ENCODE measurements at places on chromosomes 7 and 10.

DNA sequence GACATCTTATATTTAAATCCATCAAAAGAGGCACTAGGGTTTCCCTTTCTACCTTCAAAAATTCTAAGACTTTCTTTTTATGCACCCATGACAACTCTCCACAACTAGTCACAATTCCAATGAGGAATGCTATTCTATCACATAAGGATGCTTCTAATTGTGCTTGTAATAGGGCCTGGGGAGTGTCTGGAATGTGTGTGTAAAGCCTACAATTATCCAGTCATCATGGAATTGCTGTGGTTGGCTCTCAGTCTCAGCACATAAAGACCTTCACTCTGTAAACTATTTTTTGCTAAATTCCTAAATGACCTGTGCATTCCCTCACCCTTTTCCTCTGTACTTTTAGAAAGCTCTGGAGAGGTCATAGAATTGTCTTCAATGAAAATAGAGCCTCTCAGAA lies 86.7 kb downstream of the EPDR1 start:
- no peak for DNase-seq

GRCh38 chr10:30742471-30742870 lies 112.9 kb upstream of the LYZL2 start:
- no peak for DNase-seq

DNA sequence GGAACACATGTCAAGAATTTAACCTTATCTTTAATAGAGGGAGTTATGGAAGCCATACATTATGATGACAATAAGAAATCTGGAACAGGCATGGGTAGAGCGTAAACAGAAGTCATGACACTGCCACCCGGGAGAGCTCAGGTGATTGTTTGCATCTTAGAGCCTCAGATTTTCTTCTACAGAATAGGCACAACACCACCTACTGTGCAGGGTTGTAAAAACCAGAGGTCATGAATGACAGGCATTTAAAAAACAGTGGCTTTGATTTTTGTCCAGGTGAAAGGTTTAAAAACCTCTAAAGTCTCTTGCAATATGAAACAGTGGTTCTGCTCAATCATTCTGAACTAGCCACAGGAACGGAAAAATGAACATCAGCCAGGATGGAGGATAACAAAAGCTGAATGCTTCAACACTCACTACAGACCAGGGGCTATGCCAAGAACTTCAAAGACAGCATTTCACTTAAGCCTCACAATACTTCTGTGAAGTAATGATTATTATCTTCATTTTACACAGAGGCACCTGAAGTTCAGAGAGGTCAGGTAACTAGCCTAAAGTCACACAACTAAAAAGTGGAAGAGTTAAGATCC lies 123.8 kb downstream of the SLC25A13 start:
- DNase-seq = no peak

DNA sequence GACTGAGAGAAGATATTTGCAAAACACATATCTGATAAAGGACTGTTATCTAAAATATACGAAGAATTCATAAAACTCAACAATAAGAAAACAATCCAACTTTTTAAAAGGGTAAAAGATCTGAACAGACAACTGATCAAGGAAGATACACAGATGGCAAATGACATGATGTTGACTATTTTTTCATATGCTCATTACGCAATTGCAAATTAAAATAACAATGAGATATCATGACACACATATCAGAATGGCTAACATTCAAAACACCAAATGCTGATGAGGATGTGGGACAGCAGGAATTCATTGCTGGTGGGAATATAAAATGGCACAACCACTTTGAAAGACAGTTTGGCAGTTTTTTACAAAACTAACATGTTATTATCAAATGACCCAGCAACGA lies 8.9 kb downstream of the DENND11 start:
- no peak for DNase-seq

- no peak for DNase-seq
Measured at GRCh38 chr10:69049566-69049961, 38.3 kb upstream of the SRGN start.

DNA sequence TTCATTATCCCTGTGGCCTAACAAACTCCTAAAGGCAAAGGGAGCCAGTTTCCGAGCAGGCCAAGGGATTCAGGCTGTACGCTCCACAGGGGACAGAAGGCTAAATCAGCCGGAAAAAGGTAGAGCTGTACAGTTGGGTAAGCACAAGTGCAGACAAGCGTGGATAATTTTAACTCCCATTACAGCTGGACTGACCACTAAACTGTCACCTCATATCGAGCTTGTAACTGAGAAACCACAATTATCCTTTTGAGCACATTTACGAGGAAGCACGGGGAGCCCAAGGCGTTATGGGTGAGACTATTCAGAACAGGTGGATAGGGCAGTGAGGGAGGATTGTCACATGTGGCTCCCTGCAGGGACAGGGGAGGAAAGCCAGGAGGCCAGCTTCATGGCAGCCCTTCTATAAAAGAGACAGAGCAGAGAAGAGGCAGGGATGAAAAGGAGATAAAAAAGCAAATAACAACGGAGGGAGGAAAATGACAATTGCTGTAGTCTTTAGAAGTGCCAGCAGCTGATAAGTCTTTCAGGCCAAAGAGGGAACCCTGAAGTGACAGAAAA lies 288.0 kb downstream of the FGFR2 start:
- no peak for DNase-seq

DNA sequence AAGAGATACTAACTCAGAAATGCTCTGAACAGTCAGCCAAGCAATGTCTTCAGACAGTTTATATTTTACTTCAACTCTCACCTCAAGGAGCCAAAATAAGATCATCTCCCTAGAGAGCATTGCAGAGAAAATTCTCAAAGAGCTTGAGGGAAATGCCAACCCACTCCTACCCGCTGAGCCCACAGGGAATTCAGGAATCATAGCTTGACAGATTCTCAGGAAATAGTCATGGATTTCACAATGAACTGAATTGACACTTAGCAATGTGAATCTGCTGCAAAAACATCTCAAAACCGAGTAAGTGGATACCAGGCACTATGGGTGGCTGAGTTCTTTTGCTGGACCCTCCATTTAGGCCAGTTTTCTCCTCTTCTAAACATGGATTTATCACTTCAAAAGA lies 9.8 kb upstream of the PLAC9 start:
- no peak for DNase-seq

- DNase-seq = no peak
Measured at GRCh38 chr7:149558149-149558861, 60.7 kb upstream of the ZNF746 start.

DNA sequence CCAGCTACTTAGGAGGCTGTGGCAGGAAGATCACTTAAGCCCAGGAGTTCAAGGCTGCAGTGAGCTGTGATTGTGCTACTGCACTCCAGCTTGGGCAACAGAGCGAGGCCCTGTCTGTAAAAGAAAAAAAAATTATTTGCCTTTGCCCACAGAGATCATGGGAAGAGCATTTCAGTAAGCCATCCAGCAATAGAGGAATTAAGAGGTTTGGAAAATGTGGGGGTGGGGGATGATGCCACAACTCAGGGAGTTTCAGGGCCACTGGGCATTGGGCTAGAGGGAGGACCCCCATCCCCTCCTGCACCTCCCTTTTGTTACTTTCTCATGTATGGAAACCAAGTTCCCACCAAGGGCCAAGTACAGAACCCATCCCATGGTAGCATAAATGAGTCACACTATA lies 38.4 kb downstream of the SVIL start:
- no peak for DNase-seq

DNA sequence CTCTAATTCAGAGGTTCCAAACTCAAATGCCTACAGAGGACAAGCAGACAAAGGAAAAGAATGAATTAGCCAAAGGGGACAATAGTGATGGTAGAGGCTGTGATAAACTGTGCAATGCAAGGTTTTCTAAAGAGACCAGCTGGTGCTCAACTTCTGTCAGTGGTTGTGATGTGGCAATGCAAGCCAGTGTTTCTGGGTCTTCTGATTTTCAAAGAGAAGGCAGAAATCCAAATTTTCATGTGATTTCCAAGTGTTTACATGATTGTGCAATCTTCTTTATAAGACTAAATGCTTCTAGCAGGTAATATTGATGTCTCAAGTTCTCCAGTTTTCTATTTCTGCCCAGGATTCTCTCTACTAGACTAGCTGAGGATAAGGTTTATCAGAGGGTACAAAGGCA lies 135.9 kb downstream of the PCDH15 start:
- DNase-seq = no peak

- DNase-seq = no peak
Measured at GRCh38 chr7:49718760-49719159, 54.7 kb upstream of the VWC2 start.

DNA sequence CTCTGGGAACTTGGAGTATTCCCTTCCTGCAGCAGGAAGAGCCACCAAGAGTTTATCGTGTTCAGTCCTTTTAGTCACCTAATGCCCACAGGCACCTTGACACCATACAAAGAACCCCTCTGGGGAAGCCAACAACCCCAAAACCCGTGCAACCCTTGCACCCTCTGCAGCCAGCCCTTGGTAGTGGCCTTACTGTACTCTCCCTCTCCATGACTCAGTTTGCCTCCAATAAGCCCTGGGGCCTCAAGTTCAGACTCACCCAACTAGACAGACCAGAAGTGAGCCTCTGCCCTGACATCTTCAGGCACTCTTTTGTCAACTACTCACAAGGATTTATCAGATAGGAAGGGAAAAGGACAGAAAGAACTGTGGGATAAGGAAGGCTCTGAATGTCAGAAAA lies 30.9 kb downstream of the KCNMA1 start:
- DNase-seq = no peak

GRCh38 chr7:144497282-144497681 lies 93.8 kb upstream of the NOBOX start:
- no peak for DNase-seq

DNA sequence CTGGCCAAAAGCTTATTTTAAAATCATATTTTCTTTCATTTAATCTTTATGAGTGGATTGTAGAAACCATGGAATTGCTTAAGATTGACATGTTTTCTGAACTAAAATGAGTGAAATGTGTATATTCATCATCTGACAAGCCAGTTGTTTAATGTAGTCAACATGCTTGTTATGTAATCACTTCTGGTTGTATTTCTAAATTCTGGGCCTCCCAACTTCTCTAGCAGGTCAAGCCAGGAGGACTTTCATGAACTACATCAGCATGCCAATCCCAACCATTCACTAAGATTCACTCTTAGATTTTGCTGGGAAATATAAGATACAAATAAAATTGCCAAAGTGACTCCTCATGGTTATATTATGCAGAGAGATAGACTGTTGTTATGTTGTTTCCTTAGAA lies 21.1 kb upstream of the MAP3K8 start:
- DNase-seq = no peak

DNA sequence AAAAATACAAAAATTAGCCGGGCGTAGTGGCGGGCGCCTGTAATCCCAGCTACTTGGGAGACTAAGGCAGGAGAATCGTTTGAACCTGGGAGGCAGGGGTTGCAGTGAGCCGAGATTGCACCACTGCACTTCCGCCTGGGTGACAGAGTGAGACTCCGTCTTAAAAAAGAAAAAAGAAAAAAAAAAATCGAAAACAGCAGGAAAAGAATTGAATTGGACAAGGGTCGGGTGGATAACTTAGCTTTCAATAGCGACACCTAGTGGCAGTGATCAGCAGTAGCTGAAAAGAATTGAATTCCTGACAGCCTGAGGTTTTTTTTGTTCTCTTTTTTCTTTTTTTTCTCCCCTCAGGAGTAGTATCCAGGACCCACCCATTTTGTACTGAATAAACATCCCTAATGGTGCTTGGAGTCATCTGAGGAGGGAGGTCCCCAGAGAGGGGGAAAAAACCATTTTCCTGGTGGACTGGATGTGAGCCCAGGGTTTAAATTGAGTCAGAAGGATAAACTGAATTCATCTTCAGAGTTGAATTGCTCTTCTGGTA lies 55.1 kb downstream of the CYCS start:
- DNase-seq = no peak

DNA sequence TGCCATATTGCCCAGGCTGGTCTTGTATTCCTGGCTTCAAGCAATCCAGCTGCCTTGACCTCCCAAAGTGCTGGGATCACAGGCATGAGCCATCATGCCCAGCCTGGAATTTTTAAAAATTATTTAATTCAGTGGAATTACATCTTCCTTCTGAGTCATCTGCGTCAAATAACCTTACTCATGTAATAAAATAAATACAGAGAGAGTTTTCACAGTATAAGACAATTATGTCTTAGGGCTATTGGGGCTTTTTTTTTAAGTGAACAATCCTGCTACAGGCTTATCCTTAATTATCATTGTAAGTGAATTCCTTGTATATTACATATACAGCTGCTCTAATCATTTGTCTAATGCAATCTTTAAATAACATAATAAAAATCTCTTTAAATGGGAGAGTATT lies 108.3 kb downstream of the MAPK8 start:
- DNase-seq = no peak

- no peak for DNase-seq
Measured at GRCh38 chr10:62076891-62077290, 175.4 kb downstream of the ARID5B start.

DNA sequence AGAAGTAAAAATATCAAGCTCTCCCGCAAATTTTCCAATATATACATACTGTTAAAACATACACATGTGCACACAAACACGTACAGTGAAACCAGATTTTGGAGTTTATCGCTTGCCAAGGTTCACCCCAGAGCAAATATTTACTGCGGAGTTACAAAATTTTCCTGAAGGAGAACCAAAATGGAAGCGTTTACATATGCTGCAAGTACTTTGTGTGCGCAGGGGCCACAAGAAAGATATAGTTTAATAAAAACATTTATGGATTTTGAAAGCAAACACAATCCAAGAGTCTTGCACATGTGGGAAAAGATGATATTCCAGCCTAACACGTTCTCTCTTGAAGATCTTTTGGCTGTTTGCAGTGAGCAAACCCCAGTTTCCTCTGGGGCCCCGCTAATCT lies 301.3 kb upstream of the NFE2L3 start:
- DNase-seq = no peak

DNA sequence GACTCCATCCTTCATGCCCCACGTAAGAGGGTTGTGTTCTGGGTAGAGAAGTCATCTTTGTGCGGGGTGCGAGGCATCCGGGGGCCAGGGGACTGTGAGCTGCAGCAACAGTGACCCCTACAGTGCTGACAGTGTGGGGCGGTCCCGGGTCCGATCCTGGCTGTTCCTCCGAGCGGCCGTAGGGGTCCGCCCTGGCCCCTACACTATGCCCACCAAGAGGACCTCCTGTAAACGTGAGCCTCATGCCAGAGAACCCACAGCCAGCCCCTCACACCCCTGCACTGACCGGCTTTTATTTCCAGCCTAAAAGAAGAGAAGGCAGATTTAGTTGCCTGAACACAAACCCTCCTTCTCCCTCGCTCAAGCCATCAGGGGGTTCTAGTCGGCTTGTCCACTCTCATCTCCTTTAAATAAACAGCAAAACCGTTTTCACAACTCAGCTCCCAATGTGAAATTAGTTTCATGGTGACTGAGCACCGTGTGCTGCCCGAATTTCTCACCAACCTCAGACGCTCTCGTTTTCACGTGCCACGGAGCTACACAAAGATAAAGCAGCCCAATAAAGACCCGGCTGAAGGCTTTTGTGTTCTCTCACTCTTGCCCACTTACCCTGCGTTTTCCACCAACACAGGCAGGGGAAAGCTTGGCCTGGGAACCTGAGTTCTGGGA lies 588.6 kb downstream of the PTPRN2 start:
- no peak for DNase-seq

DNA sequence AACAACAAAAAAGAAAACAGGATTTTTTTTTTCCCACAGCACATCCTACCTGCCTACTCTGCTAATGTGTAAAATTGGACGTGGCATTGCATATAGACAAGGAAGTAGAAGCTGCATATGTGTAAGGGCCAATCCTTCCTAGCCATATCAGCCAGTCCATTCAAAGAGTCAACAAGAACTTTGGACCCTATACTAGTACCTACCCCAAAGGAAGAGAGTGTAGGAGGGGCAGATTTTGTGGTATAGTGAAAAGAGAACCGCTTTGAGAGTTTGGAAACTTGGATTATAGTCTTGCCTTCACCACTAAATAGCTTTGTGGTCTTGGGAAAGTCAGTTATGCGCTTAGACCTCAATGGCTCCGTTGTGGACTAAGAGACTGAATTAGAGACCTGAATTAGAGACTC lies 12.1 kb upstream of the MCU start:
- peak; percentile 52 for DNase-seq

Measured in mucosa of descending colon (tissue), 3 donors.